ENCODE measurements at places on chromosomes 6 and 20. TPM values are rescaled to one million over a fixed set of nuclear protein-coding genes. Genes with fewer than 3 reads are reported as not detected.

Gene TINAG
- polyA plus RNA-seq, result not detected

Gene AIF1
- polyA plus RNA-seq, result 24.5 TPM

Gene DEFB132
- polyA plus RNA-seq, result not detected

Gene ADAM33
- 34.1 TPM for polyA plus RNA-seq

Gene TREM1
- 2.4 TPM for polyA plus RNA-seq

Gene LRFN2
- polyA plus RNA-seq, result 0.10 TPM

Gene MCCD1
- not detected for polyA plus RNA-seq
